ENCODE measurements at places on chromosomes 13 and 19. TPM values are rescaled to one million over a fixed set of nuclear protein-coding genes. Genes with fewer than 3 reads are reported as not detected.

Gene GCDH
- polyA plus RNA-seq = 54.5 TPM

Gene PCDH17
- polyA plus RNA-seq = 3.5 TPM

Gene ZNF578
- 2.0 TPM for polyA plus RNA-seq

Gene DENND1C
- polyA plus RNA-seq = 1.4 TPM

Gene CLC
- polyA plus RNA-seq = not detected

Gene ZNF506
- polyA plus RNA-seq = 8.8 TPM

Gene ZNF560
- polyA plus RNA-seq = 0.08 TPM

Gene ZNF700
- polyA plus RNA-seq = 6.0 TPM

Gene ZSCAN4
- polyA plus RNA-seq = 0.20 TPM

Gene CTXN1
- polyA plus RNA-seq = 22.1 TPM

Gene DACH1
- polyA plus RNA-seq = 2.8 TPM

Gene RGS9BP
- polyA plus RNA-seq = 1.0 TPM

Gene IL4I1
- polyA plus RNA-seq = 1.4 TPM

Gene LILRB5
- polyA plus RNA-seq = 5.6 TPM

All from urinary bladder (tissue), 4 donors.